ENCODE measurements at places on chromosomes 7 and 10. TPM values are rescaled to one million over a fixed set of nuclear protein-coding genes. Genes with fewer than 3 reads are reported as not detected.
A peak's percentile ranks its signal among the peaks of the same experiment; 100 is the strongest.

The PIK3AP1 gene
- total RNA-seq: 6.8 TPM

The CPXM2 gene
- not detected for total RNA-seq

The LRMDA gene
- not detected for total RNA-seq

The EPO gene
- total RNA-seq: not detected

The NUTM2E gene
- total RNA-seq: 0.11 TPM

- peak; percentile 60 for DNase-seq
Measured at GRCh38 chr7:2248984-2249694, 7.1 kb downstream of the NUDT1 start.

GRCh38 chr7:133937786-133938185 lies 189.4 kb upstream of the LRGUK start:
- no peak for DNase-seq

GRCh38 chr10:97731346-97732051 lies 5.4 kb upstream of the ZFYVE27 start:
- peak; percentile 61 for DNase-seq

DNA sequence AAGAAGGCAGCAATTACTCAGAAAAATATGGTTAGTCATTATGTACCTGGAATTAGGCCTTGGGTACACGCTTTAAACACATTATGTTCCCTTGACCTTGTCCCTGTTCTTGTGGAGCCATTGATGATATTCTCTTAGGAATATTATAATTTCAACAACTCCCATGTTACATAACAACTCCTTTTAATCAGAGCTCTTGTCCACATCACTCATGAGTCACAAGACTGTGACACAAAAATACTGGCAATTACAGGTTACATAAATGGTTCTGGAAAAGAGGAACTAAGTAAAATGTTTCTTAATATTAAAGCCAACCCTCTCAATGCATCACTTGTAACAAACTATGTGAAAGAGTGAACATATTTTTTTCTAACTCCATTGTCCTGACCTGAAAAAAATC lies 143.8 kb upstream of the PCLO start:
- no peak for DNase-seq

GRCh38 chr10:3836222-3836820 lies 51.3 kb upstream of the KLF6 start:
- no peak for DNase-seq

DNA sequence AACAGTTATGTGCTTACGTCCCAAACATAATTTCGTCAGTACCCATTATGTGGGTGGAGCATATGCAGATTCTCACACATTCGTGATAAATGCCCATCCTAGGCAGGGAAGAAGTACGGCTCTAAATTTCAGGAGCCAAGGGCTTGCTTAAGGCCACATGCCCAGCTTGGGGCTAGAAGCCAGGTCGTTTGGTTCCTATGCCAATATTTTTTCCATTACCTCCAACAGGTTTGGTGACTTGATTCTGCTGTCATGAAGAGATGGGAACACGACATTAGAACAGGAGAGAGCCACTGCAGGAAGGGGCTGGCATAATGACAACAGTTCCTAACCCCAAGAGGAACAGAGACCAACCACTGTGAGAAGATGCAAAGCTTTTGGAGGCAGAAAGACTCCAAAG lies 85.1 kb downstream of the HIPK2 start:
- no peak for DNase-seq

Data from activated CD8-positive, alpha-beta T cell treated with anti-CD3 and anti-CD28 coated beads, Interleukin-2, amount 10 ng/mL, durations not matched to agents 7 days and 5 days (primary cell).